Right lung (tissue), 10 donors: ENCODE measurements at places on chromosomes 1 and 21. TPM values are rescaled to one million over a fixed set of nuclear protein-coding genes. Genes with fewer than 3 reads are reported as not detected.

The PTPRU gene
- 17.0 TPM for polyA plus RNA-seq

The CFHR1 gene
- 11.2 TPM for polyA plus RNA-seq

The CKS1B gene
- polyA plus RNA-seq: 149 TPM

The CR2 gene
- 0.19 TPM for polyA plus RNA-seq

The GLIS1 gene
- polyA plus RNA-seq: not detected

The FCAMR gene
- not detected for polyA plus RNA-seq

The MARK1 gene
- 9.1 TPM for polyA plus RNA-seq

The SPRR3 gene
- polyA plus RNA-seq: 0.27 TPM

The ATG4C gene
- 24.4 TPM for polyA plus RNA-seq

The C1orf174 gene
- polyA plus RNA-seq: 21.6 TPM

The FCRLB gene
- polyA plus RNA-seq: 0.43 TPM

The SMPDL3B gene
- 10.9 TPM for polyA plus RNA-seq

The SPRR1A gene
- polyA plus RNA-seq: not detected

The IFNLR1 gene
- polyA plus RNA-seq: 2.7 TPM

The NEXN gene
- polyA plus RNA-seq: 43.2 TPM

The PCP4L1 gene
- 0.86 TPM for polyA plus RNA-seq

The ZNF648 gene
- polyA plus RNA-seq: 0.07 TPM

The SMCP gene
- not detected for polyA plus RNA-seq

The SAMD13 gene
- 9.0 TPM for polyA plus RNA-seq

The CYP4A11 gene
- polyA plus RNA-seq: 0.08 TPM

The EDN2 gene
- polyA plus RNA-seq: 0.67 TPM

The NBPF19 gene
- 15.9 TPM for polyA plus RNA-seq

The OXCT2 gene
- 0.10 TPM for polyA plus RNA-seq

The SPATA46 gene
- polyA plus RNA-seq: 0.32 TPM

The HTR6 gene
- polyA plus RNA-seq: not detected
